ENCODE measurements at places on chromosomes 4 and X. TPM values are rescaled to one million over a fixed set of nuclear protein-coding genes. Genes with fewer than 3 reads are reported as not detected.

DNA sequence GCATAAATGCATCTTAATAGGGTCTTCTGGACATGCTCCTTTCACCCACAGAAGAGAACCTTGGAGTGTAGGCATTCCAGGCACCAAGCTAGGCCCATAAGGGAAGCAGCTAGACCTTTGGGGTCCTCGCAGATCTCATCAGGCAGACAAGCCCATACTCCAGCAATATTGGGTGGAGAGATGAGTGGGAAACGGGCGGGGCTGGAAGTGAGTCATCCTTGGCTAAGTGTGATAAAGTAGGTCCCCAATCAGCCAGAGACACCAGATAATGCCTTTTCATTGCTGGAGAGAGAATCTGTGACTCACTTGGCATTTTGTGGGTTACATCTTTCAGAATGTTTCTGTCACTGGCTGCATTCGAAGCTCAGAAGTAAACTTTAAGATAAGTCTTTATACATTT lies 133.3 kb upstream of the MBNL3 start:
- H3K27ac ChIP-seq: no peak overlapping the region
- DNase-seq: peak; percentile 48
- no peaks in the 10 kb centered on the region for H3K36me3 ChIP-seq
- peaks cover 7% of the 10 kb centered on the region for H3K4me1 ChIP-seq
- H3K27me3 ChIP-seq: no peaks in the 10 kb centered on the region

The TCEAL3 gene
- total RNA-seq: 18.3 TPM

The FBXL5 gene
- total RNA-seq: 42.4 TPM

DNA sequence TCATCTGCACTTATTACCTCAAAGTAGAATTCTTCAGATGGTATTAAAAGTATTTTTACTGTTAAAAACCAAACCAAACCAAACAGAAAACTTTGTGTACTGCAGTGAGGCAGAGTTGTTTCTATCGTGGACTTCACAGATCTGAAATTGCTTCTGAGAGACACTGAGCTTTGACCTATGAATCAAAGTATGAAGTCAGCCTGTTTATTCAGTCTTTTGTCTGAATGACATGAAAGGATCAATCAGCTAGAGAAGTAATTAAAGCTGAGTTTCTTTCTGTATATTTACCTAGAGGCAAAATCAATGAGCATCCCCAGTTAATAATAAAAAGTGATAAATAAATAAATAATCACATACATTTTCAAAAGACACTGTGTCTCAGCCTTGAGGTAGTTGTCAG lies 2121.0 kb downstream of the PCDH7 start:
- H3K27me3 ChIP-seq: no peaks in the 10 kb centered on the region
- H3K27ac ChIP-seq: no peak overlapping the region
- H3K36me3 ChIP-seq: no peaks in the 10 kb centered on the region
- H3K4me1 ChIP-seq: no peaks in the 10 kb centered on the region
- no peak overlapping the region for H3K4me3 ChIP-seq

The UGT2A1 gene
- total RNA-seq: not detected
